ENCODE measurements at places on chromosomes 5 and 9.

DNA sequence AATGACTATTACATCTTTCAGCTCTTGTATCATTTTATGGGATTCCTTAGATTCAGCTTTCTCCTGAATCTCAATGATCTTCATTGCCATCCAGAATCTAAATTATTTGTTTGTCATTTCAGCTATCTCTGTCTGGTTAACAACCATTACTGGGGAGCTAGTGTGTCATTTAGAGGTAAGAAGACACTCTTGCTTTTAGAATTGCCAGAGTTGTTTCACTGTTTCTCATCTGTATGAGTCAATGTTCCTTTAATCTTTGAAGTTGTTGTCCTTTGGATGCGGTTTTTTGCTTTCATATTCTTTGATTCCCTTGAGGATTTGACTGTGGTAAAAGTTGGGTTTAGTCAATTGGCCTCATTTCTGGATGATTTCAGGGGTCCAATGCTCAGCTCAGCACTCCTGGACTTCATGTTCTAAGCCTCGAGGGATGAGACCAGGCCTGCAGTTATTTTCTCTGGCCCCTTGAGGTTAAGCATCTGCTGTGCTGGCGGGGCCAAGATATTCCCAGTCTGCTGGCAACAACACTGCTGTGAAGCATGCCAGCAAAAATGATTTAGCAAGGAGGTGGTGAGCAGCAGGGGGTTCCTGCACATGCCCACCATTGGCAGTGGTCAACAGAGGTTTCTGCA, 102.4 kb upstream of the PCSK5 start:
- no peak for DNase-seq

GRCh38 chr5:59185757-59186385, 603.0 kb downstream of the RAB3C start:
- no peak for DNase-seq

- DNase-seq: no peak
Measured at GRCh38 chr5:77845324-77845646, 69.1 kb upstream of the TBCA start.

DNA sequence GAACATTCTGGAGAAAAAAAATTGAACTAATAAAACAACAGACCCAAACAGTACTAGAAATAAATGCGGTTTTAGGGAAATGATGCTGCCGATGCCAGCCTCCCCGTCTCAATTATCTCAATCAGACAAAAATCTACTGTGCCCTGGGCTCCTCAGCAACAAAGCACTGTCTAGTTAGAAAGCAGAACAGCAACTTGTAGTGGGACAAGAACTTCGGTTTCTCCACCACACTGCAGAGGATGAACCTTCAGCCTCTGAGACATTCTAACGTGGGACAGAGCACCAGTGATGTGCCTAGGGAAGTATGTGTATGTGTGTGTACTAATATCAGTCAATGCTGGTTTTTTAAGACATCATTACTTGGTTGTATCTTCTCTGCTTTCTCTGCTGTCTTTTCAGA, 11.1 kb upstream of the CAST start:
- DNase-seq: no peak

DNA sequence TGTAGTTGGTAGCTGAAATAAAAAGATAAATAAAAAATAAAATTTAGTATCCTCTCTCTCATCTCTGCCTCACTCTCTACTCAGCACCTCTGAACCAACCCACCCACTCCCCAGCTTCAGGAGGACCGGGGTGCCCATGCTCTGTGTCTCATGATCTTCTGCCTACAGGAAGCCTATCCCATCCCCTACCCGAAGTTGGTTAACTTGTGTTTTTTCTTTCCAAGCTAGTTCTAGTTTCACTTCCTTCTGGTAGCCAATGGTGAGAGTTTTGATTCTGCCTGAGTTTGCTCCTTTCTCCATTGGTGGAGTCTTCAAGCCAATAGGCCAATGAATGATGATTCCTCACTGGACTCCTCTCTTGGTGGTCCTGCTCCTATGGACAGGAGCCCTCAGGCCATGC, 32.1 kb downstream of the SNX24 start:
- DNase-seq: no peak

- no peak for DNase-seq
Measured at GRCh38 chr5:73278693-73279092, 105.7 kb downstream of the TMEM174 start.

- DNase-seq: no peak
Measured at GRCh38 chr5:124963236-124963919, 216.9 kb upstream of the ZNF608 start.

DNA sequence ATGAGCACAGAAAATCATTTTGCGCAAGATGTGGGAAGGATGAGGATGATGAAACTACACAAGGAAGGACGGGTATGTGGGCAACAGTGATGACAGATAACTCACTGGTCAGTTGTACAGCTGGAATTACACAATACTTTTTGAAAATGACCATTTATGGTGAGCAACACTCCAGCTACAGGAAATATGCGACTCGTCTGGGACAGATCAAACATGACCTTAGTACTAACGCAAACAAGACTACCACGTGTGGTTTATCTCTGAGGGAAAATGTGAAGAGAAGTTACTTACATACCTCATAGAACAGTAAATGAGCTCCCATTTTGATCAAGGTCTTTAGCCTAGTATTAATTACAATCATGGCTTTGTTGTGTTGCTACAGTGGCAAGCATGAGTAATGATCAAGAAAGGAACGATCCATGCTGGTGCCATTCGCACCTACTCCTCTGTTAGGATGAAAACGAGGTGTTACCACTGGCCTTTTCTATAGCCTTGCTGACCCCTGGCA, 456.9 kb downstream of the BNC2 start:
- no peak for DNase-seq

All from T-helper 17 cell (primary cell).